Spinal cord (tissue), 10 donors: ENCODE measurements at places on chromosomes 16 and 17. TPM values are rescaled to one million over a fixed set of nuclear protein-coding genes. Genes with fewer than 3 reads are reported as not detected.

The CNTNAP4 gene
- 47.4 TPM for polyA plus RNA-seq

The ZNF267 gene
- 6.6 TPM for polyA plus RNA-seq

The CYB561 gene
- polyA plus RNA-seq = 44.2 TPM

The FBXL20 gene
- 16.1 TPM for polyA plus RNA-seq

The CD300H gene
- polyA plus RNA-seq = not detected

The ENDOV gene
- polyA plus RNA-seq = 37.6 TPM

The FOXN1 gene
- not detected for polyA plus RNA-seq

The TBC1D3G gene
- polyA plus RNA-seq = not detected

The ITGB3 gene
- 3.6 TPM for polyA plus RNA-seq

The FAM20A gene
- polyA plus RNA-seq = 11.5 TPM

The TBC1D3C gene
- not detected for polyA plus RNA-seq

The SMIM22 gene
- 2.4 TPM for polyA plus RNA-seq

The CLEC3A gene
- polyA plus RNA-seq = 0.49 TPM

The CCL23 gene
- polyA plus RNA-seq = not detected

The ABCC6 gene
- 1.3 TPM for polyA plus RNA-seq

The TBC1D16 gene
- polyA plus RNA-seq = 38.8 TPM

The LPO gene
- 0.83 TPM for polyA plus RNA-seq

The RSKR gene
- polyA plus RNA-seq = 21.6 TPM

The IRX3 gene
- polyA plus RNA-seq = 9.7 TPM

The GLG1 gene
- 128 TPM for polyA plus RNA-seq

The KREMEN2 gene
- 1.6 TPM for polyA plus RNA-seq

The DPEP3 gene
- polyA plus RNA-seq = 0.22 TPM

The ZDHHC7 gene
- 48.1 TPM for polyA plus RNA-seq

The TMEM238L gene
- polyA plus RNA-seq = 0.30 TPM
